Retina (tissue), 1 donor: ENCODE measurements at places on chromosomes 7 and 10.

GRCh38 chr10:107163076-107163855, 1.2 kb downstream of the SORCS1 start:
- peak; percentile 69 for DNase-seq

GRCh38 chr7:28580665-28581064, 168.3 kb downstream of the CREB5 start:
- DNase-seq: no peak

DNA sequence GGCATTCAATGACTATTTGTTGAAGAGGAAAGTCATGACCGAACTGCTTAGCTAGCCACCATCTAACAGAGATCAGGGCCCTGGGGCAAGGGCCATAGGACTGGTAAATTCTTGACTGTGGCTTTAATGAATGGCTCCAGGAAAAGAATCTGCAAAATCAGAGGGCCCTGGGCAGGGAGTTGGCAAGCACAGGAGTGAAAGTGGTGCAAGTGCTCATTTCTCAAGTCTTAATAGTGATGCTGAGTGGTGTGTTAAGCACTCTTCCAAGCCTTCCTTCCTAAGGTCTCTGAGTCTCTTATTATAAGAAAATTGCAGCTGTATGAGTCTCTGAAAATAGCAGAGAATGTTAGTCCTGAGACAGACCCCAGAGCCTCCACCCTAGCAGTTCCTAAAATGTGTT, 46.3 kb upstream of the EGR2 start:
- DNase-seq: no peak

DNA sequence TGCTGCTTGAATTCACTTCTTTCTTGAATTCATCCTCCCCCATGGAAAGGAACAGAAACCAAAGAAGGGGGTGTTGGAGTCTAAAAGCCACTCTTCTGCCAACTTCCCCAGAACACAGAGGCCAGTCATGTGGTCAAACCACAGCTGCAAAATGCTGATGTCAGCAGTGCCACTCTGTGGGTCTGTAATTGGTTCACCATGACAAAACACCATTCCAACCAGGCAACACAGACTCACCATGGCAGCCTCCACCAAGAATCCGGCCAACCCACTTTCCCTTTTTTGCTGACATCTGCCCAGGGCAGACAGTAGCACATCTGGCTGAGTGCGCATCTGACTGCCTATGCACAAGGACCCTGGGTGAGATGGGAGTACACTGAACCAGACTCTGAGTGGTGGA, 16.8 kb downstream of the OSBPL3 start:
- DNase-seq: no peak

GRCh38 chr7:5629941-5630340, 151.5 kb downstream of the RNF216 start:
- DNase-seq: no peak

DNA sequence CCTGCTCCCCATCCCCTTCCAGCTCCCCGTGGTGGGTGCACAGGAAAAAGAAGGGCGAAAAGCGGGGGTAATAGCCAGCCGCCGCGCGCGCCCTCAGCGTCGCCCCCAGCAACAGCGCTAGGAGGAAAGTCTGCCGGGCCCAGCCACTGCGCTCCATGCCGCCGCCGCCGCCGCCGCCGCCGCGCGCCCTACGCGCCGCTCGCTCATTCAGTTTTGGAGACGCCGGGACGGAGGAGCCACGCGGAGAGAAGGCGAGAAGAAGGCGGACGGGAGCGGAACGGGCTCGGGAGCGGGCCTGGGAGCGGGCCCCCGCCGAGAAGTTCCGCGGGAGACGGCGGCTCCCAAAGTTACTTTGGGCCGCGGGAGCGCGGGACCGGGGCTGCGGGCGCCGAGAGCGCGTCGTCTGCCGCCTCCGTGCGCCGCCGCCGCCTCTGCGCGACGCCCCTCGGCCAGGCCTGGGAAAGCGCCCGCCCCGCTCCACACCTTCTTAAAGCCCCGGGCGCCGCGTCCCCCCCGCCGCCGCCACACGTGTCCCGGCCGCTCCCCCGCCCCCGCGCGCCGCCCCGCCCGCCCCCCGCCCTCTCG, at the start of gene RELN:
Gene RELN (minus strand): TSS at position 459 of the 585 bp plus-strand sequence. CDS start 302 bp downstream, at position 157.
- DNase-seq: peak; percentile 92

GRCh38 chr10:16865766-16866165, 48.5 kb upstream of the RSU1 start:
- no peak for DNase-seq

DNA sequence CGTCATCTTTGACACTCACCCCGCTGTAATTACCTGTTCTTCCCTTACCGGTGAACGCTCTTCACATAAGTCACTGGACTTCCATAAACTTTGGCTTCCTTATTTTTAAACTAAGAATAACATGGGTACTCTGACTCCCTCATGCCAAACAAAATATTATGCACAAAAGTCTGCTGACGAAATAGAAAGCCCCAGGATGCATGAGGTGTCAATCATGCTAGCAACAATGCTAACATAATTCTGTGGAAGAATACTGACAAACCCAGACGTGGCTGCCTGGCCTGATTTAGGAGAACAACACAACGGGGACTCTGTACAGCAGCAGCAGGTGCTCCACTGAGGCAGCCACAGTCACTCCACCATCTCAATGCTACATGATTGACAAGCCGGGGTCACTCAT, 137.5 kb downstream of the CCDC71L start:
- DNase-seq: no peak

DNA sequence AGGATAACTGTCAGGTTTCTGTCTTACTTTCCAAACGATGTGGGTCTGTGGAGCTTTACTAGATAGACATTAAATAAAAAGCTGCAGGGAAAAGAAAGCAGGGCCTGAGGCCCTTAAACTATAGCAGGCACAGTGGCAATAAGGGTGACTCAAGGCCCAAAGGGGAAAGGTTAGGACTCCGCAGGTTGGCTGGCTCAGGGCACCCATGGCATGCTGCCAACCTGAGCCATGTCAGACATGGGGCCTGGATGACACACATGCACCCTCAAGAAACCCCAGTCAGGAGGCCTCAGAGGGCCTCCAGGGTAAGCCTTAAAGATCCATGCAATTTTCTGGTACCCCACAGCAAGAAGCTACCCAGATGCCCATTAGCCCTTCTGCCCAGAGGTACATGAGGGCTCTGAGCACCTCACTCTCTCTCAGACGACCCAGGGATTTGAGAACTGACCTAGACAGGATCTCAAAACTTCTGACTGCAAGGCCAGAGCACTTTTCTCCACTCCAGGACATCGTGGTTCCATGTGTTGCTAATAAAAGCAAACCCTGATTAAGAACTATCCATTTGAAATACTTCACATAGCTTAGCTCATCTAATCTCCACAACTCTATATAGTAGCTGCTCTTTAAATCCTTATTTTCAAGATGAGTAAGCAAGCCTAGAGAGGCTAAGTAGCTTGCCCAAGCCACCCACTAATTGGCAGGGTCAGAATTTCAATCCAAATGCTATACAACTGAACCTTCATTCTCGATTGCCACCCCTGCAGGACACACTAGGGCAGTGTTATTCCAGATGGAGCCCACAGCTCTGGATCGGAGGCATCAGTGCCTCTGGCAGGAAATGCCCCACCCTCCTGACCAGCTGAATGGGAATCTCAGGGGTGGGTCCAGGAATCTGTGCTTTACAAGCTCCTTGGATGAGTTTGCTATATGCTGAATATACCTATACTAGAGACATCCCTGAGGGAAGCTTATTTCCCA, 132.5 kb upstream of the EFCAB10 start:
- DNase-seq: no peak

GRCh38 chr7:79458796-79459195, 5.3 kb upstream of the MAGI2 start:
- DNase-seq: no peak

DNA sequence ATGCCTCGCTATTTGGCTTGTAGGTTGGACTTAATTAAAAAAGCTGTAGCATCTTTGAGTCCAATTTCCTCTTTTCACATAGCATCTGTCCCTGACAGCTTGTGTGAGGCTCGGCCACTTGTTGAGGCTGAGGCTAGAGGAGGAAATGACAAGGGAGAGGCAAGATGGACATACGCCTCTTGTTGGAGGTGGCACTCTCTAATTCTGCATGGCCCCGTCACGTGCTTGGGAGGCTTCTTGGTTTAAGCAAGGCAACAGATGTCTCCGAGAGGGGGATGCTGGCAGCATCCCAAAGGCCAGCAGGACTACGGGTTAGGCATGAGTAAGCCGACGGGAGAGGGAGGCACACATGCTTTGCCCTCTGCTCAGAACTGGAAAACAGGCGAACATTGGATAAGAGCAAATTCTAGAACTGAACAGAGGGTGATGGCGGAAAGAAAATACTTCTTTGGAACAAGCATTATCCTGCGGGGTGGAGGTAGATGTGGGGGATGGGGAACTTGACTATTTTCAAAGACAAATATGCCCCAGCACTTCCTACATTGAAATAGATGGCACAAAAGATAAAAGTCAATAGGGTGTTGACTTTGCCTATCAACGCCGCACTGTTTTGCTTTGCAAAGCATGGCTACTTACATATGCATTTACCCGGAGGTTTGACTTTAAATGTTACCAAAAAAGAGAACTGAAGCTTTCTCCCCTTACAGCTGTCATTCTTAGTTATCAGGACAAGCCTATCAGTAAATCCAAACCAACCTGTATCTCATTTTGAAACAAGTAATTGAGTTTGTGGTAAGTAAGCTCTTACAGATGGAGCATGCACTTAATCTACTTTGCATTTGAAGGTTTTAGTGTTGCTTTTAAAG, 94.8 kb downstream of the CHN2 start:
- peak; percentile 63 for DNase-seq

DNA sequence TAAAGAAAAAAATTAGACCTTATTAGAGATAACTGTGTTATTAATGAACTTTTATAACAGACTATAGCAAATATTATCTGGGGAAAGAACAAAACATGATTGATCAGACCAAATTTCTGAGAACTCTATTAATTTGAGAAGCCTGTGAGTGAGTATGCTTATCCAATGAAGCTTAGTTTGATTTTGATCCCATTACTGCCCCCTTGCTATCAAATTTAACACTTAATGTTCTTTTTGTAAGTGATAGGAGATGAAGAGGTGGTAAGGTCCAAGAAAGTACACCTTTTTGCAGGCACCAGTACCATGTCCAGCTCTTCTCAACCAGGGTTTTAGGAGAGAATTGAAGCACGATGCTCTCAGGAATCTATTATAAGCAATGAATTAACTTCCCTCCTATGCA, 49.9 kb downstream of the ZNF365 start:
- no peak for DNase-seq

- peak; percentile 58 for DNase-seq
These were observed 19.8 kb downstream of the ERCC6 start for GRCh38 chr10:49518982-49519578.

DNA sequence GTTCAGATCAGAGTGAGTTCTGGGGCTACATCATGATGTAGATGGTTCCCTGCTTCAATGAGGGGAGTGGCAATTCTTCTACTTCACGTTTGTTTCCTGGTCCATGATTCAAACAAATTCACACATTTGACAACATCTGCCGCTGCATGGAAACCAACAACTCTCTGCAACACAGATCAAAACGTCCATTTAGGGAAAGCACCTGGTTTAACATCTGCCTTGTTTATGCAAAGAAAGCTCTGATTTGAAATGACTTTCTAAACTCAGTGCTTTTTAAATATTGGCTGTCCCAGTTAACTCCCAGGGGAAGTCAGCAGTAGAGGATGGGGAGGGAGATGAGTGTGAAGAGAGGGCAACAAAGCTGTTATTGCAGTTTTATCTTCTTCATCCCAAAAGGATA, 93.8 kb downstream of the GAD2 start:
- no peak for DNase-seq

DNA sequence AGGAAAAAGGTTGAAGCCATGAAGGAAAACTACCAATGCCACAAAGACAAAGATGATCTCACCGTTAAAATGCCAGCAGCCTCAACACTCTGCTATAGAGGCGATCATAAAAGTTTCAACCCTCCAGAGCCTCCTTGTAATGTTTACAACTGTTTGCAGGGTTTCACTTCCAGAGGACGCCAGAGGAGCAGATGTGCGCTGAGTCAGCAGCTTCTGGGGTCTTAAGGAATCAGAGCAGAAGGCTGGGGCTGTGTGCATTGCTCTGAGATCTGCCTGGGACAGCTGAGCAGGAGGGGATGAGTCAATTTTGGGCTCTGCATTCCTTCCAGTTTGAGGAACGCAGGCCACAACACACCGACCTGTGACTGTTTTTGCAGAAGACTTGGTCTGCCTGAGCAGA, 98.3 kb downstream of the TMEM130 start:
- no peak for DNase-seq

DNA sequence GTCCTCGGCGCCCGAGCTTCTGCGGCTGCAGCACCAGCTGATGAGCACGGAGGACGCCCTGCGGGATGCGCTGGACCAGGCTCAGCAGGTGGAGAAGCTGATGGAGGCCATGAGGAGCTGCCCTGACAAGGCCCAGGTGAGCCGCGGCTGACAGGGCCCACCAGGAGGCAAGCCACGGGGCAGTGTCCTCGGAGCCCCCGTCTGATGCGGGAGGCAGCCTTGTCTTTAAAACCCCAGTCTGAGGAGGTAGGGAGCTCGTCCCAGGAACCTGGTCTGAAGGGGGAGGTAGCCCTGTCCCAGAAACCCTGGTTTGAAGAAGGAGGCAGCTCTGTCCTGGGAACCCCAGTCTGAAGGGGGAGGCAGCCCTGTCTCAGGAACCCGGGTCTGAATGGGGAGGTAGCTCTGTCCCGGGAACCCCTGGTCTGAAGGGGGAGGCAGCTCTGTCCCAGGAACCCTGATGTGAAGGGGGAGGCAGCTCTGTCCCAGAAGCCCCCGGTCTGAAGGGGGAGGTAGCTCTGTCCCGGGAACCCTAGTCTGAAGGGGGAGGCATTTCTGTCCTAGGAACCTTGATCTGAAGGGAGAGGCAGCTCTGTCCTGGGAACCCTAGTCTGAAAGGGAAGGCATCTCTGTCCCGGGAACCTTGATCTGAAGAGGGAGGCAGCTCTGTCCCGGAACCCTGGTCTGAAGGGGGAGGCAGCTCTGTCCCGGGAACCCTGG, 53.1 kb upstream of the GTF2IRD1 start:
- no peak for DNase-seq

DNA sequence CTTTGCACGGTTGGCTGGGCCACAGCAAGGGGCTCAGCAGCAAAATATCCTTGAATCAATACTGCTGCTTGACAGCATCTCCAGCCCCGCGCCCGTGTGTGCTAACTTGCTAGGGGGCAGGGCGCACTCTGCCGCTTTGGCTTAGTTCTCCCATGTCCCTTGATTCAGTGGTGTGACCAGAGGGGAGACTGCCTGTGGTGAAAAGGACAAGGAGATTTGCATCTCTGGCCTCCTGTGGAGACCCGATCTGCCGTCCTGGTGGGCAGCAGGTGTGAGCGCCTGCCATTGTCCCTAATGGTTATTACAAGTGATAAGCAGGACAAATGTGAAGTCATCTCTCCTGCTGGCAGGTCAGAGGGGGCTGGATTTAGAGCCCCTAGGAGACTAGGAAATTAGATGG, 500.2 kb upstream of the GALNT17 start:
- DNase-seq: peak; percentile 73

DNA sequence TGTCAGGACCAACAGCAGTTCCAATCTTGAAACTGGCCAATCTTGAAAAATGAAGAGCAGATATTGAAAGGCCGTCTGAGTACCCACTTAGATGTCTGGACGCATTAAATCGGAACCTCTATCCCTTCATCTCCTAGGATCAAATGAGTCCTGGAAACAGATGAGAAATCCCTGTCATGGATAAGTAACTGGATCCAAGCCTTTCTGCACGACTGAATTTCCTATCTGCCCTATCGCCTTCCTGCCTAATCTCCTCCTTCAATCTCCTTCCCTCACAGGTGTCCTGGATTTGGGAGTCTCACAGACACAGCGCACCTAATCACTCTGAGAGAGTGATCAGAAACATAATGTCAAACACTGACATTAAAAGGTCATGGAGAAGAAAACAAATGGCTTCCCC, 245.2 kb upstream of the PRSS58 start:
- DNase-seq: no peak

- no peak for DNase-seq
These were observed 3.4 kb downstream of the CPA4 start for GRCh38 chr7:130296221-130296951.

- no peak for DNase-seq
These were observed 857 bp downstream of the CPXM2 start for GRCh38 chr10:123890756-123891143.
